Cortex of kidney (tissue), 1 donor: ENCODE measurements at places on chromosomes 2 and 18.

DNA sequence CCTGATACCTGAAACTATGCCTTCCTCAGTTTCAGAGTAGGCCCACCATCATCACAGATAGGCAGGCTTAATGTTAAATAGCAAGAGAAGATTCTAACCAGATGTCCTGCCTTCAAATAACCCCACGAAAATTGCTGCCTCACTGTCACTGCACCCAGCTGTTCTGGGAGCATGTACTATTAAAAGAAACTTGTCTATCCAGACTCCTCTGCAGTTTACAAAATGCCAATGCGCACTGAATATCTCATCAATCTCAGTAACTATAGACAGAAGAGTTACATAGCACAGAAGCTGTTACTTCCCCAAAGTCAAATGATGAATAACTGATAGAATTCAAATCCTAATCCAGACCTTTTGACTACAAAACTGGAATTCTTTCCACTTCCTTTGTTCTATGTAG, 43.9 kb downstream of the WDR75 start:
- no peak for DNase-seq

DNA sequence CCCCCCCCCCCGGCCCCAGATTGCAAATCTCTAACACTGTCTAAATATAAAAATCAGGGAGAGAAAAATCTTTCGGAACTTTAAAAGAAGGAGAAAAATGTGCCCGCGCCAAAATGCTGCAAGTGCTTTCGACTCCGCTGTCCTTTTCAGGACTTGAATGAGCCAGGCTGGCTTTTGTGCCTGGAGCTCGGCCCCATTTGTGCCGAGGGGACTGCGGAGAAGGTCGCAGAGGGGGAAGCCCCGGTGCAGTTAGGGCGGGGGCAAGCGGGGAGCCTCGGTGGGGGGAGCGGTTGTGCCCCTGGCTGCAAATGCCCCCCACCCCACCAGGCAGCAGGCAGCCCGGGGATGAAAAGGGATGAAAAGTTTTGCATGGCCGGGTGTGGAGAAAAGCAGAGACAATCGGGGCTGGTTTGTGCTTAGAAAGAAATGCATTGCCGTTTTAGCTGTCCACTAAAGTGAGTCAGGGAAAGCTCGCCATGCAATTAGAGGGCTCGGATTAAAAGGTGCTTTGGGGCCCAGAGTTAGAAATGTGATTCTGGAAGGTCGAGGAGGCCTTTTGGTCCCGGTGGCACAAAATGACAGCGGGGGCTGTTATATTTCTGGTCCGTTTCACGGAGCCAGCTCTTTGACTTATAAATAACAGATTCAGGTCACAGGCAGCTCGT, 1.6 kb downstream of the INHBB start:
- DNase-seq = no peak

DNA sequence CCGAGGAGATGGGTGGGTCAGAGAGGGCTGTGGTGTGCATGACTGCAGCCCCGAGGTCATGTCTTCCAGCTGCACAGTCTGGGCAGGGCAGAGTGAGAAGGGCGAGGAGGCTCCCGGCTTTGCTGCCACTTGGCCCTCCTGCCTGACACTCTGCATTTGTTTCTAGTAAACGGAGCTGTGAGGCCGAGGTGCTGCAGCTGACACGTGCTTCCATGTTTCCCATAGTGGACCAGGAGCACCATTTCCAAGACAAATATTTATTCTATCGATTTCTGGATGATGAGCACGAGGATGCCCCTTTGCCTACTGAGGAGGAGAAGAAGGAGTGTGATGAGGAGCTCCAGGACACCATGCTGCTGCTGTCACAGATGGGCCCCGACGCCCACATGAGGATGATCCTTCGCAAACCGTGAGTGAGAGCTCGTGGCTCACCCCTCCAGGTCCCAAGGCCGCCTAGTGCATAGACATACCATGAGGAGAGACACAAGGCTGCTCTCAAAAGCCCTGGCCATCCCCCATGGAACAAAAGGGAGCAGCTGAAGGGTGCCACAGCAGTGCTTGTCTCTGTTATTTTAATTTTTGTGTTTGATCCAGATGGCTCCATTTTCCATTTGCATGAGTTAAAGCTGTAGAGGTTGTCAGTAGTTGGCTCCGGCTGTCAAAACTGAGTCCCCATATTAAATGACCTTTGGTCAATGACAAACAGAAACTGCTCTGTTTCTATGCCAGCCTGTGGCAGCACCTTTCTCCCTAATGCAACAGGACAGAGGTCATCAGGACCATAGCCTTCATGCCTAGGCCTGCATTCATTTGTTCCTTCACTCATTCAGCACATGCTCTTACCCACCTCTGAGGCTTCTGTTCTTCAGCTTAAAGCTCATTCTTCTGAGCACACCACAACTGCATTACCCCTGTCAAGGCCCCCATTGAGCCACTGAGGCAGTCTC, 108.3 kb upstream of the MAP3K20 start:
- no peak for DNase-seq

GRCh38 chr18:10946058-10946457, 203.3 kb downstream of the PIEZO2 start:
- DNase-seq = no peak

DNA sequence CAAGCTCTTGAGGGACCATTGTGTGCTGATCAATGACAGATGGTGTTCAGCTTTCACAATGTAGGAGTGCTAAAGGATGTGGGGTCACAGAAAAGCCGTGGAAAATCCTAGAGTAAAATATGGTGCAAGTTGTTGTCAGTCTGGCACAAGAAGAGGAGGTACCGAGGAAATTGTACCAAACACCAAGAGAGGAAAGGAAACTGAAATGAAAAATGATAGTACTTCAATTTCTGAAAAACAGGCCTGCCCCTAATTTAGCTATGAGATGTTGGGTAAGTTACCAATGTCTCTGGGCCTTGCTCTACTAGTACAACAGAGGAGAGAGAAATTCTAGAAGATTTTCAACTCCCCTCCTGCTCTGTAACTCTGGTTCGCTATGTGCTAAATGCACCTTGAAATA, 78.8 kb upstream of the PELI1 start:
- no peak for DNase-seq
